ENCODE measurements at places on chromosomes 3 and 15. TPM values are rescaled to one million over a fixed set of nuclear protein-coding genes. Genes with fewer than 3 reads are reported as not detected.

Gene KY
- total RNA-seq: not detected

GRCh38 chr3:119571688-119572087, 7.6 kb upstream of the ADPRH start:
- peaks cover 9% of the 10 kb centered on the region for H3K27me3 ChIP-seq
- no peak overlapping the region for H3K4me3 ChIP-seq
- H3K36me3 ChIP-seq: no peaks in the 10 kb centered on the region

- no peak overlapping the region for H3K4me3 ChIP-seq
- no peak overlapping the region for H3K27ac ChIP-seq
- no peaks in the 10 kb centered on the region for H3K4me1 ChIP-seq
- no peak for DNase-seq
- H3K27me3 ChIP-seq: peaks cover 85% of the 10 kb centered on the region
- H3K36me3 ChIP-seq: no peaks in the 10 kb centered on the region
Observed at GRCh38 chr3:62372621-62373041, 719 bp downstream of the FEZF2 start.

DNA sequence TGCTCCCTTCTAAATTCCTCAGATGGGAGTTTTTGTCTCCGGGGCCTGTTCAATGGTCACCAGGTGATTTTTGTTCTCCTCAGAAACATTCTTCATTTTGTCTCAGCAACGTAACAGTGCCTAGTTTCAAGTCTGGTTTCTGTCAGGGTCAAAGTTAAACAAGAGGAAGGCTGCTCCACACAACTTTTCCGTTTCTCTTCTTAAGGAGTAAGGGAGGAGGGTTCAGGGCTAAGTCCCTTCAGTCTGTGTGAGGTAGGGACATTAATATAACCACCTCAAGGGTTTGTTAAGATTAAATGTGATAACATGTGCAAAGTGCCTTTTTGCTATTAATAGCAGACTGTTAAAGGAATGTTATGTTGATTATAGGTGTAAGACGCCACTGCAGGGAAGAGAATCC, 41.8 kb downstream of the HOMER2 start:
- no peak for DNase-seq
- peaks cover 9% of the 10 kb centered on the region for H3K27me3 ChIP-seq
- H3K27ac ChIP-seq: no peak overlapping the region
- H3K4me3 ChIP-seq: no peak overlapping the region
- peaks cover 9% of the 10 kb centered on the region for H3K4me1 ChIP-seq
- H3K36me3 ChIP-seq: peaks cover 27% of the 10 kb centered on the region

Data from activated T-helper 2 cell treated with anti-CD3 and anti-CD28 coated beads, Interferon-gamma antibody, Interleukin-2, Interleukin-4, amounts not matched to agents 10 μg/mL and 5 μg/mL and 100 μg/mL, durations not matched to agents 14 hours and 24 hours and 36 hours (primary cell).